ENCODE measurements at places on chromosomes 7 and 10.
A peak's percentile ranks its signal among the peaks of the same experiment; 100 is the strongest.

- DNase-seq = no peak
Measured at GRCh38 chr7:80439894-80440821, 71.7 kb downstream of the GNAT3 start.

DNA sequence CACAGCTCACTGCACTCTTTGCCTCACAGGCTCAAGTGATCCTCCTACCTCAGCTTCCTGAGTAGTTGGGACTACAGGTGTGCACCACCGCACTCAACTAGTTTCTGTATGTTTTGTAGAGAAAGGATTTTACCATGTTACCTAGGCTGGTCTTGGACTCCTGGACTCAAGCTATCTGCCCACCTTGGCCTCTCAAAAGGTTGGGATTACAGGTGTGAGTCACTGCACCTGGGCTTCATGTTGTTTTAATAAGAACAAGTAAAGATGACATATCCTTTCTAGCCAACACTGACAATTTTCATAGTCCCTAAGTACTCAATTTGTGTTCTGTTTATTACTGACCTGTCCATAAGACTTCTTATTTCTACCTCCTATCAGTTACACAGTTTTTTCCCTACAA is 16.8 kb downstream of the SEMA3C start:
- no peak for DNase-seq

DNA sequence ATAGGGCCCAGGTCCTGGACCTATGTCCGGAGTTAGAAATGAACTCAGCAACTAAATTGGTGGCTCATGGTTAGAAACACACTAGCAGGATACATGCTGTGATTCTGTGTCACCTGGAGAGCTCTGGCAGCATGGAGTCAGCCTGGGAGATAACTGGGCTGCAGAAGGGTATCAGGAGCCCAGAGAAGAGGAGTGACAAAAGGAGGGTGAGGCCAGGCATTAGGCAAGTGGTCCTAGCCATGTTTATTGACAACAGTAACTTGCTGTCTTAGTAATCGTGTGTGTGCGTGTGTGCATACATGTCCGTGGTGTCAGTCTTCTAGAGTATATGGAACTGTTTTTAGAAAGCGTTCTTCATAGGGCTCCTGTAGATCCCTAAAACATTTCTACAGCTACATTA is 157.5 kb upstream of the PHYHIPL start:
- DNase-seq = no peak

- peak; percentile 11 for DNase-seq
Measured at GRCh38 chr7:50656141-50656895, 91.1 kb upstream of the DDC start.

DNA sequence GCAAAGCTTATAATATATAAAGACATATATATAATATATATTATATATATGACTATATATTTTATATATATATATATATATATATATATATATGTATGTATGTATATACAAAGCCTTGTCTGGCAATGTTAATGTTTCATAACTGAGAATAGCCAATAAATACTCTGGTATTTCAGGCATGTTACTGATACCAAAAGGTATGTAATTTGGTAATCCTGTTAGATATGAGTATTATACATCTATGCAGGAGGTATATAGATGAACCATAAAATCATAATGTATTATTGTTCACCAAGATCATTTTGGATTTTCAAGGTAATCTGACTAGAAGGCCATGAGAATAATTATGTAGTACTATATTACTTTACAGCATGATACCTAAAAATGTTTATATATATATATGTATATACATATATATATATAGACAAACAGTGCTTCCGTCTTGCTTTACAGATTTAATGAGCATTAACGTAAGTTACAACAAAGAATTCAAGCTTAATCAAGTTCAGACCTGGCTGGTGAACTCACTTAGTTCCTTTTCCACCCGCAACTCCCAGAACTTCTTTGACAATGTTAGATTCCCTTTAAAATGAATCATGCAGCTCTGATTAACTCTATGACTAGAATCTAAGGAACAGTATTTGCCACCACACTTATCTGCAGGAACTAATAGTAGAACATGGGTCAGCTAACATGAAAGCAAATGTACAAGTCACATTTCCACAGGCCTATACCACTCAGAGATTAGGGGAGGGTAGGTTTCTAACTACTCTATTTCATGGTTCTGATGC is 82.7 kb downstream of the SLC25A13 start:
- no peak for DNase-seq

- DNase-seq = no peak
Measured at GRCh38 chr10:807958-808353, 118.5 kb upstream of the DIP2C start.

GRCh38 chr7:18020138-18020715 is 7.4 kb downstream of the PRPS1L1 start:
- no peak for DNase-seq

- peak; percentile 70 for DNase-seq
Measured at GRCh38 chr10:133565441-133566294, at the start of gene SYCE1. Gene SYCE1, minus strand, starts transcription at chr10:133565583. Its CDS starts 54 bp downstream, at chr10:133565529.

DNA sequence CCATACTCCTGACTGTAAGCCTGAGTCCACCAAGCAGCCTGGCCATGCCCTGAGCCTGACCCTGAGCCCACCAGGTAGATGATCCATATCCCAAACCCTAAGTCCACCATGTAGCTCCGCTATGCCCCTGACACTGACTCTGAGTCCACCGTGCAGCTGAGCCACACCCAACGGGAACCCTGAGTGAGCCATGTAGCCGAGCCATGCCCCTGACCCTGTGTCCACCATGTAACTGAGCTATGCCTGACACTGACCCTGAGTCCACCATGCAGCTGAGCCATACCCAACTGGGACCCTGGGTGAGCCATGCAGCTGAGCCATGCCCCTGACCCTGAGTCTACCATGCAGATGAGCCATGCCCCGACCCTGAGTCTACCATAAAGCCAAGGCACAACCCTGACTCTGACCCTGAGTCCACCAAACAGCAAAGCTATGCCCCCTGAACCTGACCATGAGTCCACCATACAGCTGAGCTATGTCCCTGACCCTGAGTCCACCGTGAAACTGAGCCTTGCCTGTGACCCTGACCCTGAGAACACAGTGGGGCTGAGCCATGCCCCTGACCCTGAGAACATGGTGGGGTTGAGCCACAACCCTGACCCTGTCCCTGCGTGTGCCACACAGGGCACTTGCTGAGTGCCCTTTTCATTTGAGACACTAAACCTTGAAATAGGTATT is 299.8 kb downstream of the TNS3 start:
- DNase-seq = peak; percentile 67

GRCh38 chr10:26334232-26334931 is 103.8 kb upstream of the APBB1IP start:
- no peak for DNase-seq

DNA sequence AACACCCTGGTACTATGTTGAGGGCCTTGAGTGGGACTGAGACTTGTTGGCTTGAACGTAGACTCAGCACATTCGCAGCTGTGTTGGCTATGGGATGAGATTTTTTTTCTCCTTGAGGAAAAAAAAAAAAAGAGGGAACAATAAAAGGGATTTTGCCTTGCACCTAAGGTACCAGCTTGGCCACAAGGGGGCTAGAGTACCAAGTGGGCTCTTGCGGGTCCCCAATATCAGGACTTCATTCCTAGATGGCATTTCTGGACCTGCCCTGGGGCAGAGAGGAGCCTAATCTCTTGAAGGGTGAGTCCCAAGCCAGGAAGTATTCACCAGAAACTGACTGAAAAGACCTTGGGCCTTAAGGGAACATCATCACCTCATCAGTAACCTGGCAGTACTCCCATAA is 1083.6 kb upstream of the PHF14 start:
- DNase-seq = no peak

GRCh38 chr7:70325509-70326101 is 727.3 kb downstream of the AUTS2 start:
- DNase-seq = no peak

GRCh38 chr7:136359333-136359903 is 382.3 kb upstream of the MTPN start:
- DNase-seq = no peak

- DNase-seq = no peak
Measured at GRCh38 chr10:43308515-43308914, 41.6 kb upstream of the RASGEF1A start.

GRCh38 chr7:37195388-37195787 is 253.3 kb downstream of the ELMO1 start:
- no peak for DNase-seq

- DNase-seq = no peak
Measured at GRCh38 chr10:103120977-103121735, 71.9 kb downstream of the NT5C2 start.

- no peak for DNase-seq
Measured at GRCh38 chr10:119651514-119652360, 557 bp downstream of the BAG3 start.

DNA sequence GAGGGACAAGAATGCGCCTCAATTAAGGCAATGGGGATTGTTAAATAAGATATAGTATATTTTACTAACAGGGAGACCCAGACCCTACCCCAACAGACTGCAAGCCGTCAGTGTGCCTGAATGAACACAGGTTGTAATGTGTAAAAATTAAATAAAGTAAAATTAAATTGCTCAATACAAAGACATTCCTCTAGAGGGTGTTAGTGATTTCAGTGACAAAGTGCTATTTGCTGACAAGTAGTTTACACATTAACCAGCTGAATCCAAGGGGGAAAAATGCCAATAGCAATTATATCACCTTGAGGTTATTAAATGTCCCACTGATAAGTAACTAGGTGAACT is 110.5 kb downstream of the EBF3 start:
- no peak for DNase-seq
